ENCODE measurements at places on chromosomes 16 and 17. TPM values are rescaled to one million over a fixed set of nuclear protein-coding genes. Genes with fewer than 3 reads are reported as not detected.

SERPINF2 gene
- total RNA-seq: 0.55 TPM

RNF43 gene
- total RNA-seq: not detected

SLC26A11 gene
- 20.0 TPM for total RNA-seq

MYH13 gene
- total RNA-seq: not detected

KIAA0513 gene
- total RNA-seq: 7.4 TPM

MT2A gene
- 51.4 TPM for total RNA-seq
